Left ventricle myocardium inferior (tissue), 1 donor: ENCODE measurements at places on chromosomes 5 and 9. TPM values are rescaled to one million over a fixed set of nuclear protein-coding genes. Genes with fewer than 3 reads are reported as not detected.

The CCDC180 gene
- total RNA-seq: 2.4 TPM

The FAM78A gene
- 47.3 TPM for total RNA-seq

The PCDHGA11 gene
- total RNA-seq: 3.8 TPM

The HNRNPA0 gene
- total RNA-seq: 13.1 TPM

The PKD2L2 gene
- 0.16 TPM for total RNA-seq

The MSX2 gene
- 2.3 TPM for total RNA-seq

DNA sequence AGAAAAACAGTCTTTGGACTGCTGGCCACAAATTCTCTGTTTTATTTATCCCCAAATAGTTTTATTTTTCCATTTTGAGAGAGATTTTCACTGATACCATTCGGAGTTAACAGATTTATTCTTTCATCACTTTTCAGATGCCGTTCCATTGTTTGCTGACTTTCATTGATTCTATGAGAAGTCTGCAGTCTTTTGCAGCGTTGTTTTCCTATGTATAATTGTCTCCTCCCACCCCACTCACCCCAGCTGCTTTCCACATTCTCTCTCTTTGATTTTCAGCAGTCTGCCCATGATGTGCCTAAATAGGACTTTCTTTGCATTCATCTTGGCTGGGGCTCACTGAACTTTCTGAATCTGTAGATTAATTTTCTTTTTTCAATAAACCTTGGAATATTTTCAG, 107.6 kb downstream of the C9orf50 start:
- no peak for DNase-seq

DNA sequence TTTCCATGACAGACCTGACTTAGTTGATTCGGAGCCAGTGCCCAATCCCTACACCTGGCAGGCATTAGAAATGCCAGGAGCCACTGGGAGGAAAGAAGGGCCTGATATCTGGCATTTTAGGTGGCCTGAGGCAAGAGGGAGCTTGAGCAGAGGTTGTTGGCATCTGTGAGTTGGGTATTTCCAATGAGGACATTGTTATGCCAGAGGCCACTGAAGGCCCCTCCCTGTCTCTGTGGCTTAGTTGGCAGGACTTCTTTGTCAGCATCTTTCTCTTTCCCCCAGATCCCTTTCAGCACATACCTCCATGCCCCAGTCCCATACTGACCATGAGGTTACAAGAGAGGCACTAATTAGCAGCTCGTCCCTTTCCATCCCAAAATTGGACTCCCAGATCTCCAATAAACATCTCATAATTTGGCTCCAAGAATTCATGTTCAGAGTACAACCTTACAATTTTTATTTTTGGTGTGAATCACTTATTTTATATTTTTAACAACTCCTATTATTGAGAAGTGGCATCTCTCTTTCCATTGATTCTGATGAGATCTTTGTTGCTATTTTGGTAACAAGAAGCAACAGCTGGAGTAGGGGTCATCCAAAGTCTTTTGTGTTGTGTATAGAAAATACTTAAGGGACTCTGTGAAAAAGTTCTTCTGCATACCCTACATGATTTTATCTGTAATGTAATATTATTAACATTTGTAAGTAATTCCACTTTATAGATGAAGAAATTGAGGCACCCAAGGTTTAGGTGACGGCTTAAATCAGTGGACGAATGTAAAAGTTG, 68.6 kb upstream of the MAP3K1 start:
- no peak for DNase-seq

DNA sequence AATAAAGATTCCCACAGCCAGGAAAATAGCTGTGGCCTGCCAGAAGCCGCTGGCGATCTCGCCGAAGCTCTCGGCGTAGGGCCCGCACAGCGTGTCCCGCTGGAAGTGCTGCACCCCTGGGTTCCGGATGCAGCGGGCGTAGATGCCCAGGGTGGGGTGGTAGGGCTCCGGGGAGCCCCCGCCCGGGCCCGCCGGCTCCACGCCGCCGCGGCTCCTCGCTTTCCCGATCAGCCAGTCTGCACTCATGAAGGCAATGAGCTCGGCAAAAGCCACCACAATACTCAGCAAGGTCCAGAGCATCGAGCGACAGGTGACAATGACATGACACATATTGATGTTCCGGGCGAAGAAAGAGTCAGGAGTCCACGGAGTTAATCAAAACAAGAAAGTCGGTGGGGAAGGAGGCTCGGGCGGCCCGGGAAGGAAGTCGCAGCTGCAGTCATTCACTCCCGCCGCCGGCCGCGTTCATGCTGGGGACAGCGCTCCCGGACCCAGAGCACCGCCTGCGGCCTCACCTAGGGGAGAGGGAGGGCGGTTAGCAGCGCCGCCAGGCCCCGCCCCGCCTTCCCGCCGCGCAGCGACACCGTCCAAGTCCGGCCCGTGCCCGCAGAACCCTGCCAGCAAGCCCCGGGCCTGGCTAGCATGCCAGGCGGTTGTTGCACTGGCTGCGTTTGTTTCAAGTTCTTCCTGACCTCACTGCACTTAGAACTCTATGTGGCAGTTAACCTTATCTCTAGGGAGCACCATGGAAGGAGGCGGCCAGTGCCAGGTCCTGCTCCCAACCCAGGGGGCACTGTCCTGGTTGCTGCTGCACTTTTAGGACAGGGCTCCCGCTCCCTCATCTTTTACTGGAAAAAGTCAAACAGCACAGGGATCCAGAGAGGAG, 138.4 kb downstream of the LHFPL2 start:
- DNase-seq: peak; percentile 81

- peak; percentile 14 for DNase-seq
These were observed 366 bp downstream of the EPB41L4A start for GRCh38 chr5:112418659-112419163.

- DNase-seq: peak; percentile 74
These were observed 12.7 kb downstream of the CSF2 start for GRCh38 chr5:132086277-132086794.

GRCh38 chr5:146660376-146660960, 144.5 kb upstream of the GPR151 start:
- DNase-seq: no peak

- no peak for DNase-seq
These were observed 36.2 kb upstream of the TTC1 start for GRCh38 chr5:159972538-159973362.

DNA sequence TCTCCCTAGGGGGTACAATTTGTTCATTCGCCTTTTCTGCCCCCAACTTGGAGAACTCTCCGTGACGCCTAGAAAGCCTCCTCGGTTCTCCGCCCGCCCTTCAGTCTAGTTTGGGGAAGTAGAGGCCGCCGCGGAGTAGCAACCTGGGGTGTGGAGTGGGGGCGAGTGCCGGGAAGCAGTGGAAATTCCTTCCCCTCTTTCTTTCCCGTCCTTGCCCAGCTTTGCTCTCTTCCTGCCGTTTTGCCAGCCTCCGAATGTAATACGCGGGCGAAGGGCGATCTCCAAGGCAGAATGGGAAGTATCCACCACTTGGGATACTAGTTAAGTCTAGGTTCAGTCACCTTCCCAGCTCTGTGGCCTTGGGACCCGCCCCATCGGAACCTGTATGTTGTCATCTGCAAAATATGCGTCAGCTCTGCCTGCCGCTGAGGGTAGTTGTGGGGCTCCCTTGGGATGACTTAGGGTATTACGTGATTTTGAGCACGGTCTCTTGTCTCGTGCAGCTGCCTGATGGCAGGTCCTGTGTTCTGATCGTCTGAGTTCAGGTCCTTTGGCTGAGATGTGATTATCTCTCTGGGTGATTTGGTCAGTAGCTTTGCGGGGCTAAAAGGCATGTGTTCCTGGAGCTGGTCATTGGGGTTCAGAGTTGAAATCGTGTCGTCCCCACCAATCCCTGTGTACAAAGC, 724 bp downstream of the PAM start:
- DNase-seq: peak; percentile 46

DNA sequence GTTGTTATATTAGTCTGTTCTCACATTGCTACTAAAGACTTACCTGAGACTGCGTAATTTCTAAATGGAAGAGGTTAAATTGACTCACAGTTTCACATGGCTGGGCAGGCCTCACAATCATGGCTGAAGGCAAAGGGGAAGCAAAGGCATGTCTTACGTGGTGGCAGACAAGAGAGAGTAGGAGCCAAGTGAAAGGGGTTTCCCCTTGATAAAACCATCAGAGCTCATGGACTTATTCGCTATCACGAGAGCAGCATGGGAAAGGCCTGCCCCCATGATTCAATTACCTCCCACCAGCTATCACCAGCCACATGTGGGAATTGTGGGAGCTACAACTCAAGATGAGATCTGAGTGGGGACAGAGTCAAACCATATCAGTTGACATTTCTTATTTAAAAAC, 374.5 kb upstream of the RORB start:
- DNase-seq: no peak

DNA sequence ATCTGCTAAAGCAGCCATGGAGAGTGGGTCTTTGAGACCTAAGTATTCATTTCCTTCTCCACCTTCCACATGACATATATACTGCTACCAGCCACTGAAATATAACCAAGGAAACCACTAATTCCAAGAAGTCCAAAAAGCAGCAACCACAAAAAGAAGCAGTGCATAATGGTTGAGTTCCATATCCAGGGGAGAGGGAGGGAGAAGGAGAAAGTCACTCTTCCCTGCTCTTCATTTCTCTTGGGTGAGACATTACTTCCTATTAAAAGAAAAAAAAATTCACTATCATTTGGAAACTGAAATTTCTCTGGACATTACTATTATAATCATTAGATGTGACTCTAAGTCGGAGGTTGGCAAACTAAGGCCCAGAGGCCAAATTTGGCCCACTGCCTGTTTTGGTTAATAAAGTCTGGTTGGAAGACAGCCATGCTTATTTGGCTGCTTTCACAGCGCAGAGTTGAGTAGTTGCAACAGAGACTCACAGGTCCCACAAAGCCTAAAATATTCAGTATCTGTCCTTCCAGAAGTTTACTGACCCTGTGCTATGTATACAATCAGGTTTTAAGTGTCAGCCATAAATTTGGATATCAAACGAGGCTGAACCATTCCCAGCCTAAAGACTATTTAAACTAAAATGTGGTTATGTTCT, 168.6 kb downstream of the MPDZ start:
- peak; percentile 23 for DNase-seq

DNA sequence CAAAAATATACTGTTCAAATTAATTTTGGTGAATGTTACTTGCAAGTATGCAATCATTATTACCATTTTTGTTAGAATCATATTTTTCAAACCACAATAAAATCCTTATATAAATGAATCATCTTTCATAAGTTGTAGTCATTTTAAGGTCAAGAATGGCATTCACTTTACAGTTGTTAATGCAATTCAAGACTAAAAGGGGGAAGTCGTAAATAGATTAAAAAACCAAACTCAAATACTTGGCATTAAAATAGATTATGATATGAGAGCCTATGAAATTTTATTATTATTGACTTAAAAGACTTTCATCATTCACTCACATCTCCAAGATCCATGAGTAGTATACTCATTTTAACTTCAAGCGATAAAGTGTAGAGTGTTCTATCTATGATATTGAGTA, 11.6 kb downstream of the CDH9 start:
- DNase-seq: no peak

DNA sequence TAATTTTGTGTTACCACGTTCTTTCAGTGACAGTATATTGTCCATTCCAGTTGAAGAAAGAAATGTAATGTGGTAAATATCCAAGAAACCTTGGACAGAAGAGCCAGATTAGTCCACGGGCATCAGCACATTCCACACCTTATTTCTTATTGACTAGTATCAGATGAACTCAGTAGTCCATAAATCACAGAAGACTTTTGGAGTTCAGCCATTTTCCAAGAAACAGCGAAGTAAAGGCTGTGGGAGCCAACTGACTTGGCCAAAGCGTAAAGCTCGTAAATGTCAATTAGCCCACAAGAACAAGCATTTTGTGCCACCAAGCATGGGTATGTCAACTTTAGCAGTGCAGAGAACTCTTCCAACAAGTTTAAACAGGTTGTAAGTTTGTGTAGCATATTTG, 60.2 kb upstream of the STARD4 start:
- DNase-seq: no peak

DNA sequence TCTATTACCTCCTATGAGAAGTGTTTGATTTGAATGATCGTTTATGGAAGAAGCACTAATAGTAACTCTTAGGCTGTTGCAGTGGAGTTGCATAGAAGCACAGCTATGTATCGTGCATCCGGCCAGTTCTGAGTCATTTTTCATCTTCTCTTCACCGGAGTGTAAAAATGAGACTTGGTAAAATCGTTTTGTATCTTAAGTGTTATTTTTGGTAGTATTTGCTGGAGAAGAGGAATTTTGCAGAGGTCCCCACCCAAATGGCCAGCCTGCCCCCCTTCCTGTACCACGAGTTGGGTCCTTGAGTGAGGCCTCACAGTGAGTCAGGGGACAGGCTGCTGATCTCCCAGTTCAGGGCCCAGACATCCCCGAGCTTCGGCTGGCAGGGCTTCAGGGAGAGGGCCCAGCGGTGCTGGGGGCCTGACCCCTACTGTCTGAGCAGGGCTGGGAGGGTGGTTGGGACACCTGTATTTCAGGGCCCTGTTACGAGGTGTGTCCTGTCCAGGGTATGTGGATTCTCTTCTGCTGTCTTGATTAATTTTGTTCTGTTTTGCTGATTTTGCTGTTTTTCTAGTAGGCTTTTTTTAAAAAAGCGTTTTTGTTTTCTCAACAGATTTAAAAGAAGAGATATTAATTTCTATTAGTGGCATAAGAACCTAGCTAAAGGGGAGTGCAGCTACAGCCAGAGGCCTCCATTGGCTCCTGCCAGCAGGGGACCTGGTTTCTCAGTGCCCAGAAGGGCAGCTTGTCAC, 210.8 kb downstream of the TRIO start:
- no peak for DNase-seq

GRCh38 chr5:10317825-10318682, 10.4 kb upstream of the CMBL start:
- no peak for DNase-seq

DNA sequence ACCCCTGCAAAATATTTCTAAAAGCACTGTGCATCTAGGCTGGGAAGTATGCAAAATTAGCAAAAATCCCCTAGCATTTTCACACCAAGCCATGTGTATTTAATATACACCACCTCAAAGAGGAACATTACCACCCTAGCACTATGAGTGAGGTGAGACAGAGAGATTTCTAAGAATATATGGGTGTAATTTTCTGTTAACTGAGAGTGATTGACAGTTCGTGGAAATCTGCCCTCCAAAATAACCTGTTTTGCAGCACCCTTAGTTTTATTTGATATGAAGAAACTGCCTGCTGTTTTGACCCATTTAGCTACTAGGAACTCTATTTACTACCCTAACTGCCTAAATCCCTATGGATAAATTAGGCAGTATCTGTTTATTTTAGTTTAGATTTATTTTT, 64.2 kb upstream of the CDKN2B start:
- DNase-seq: no peak

GRCh38 chr5:145347026-145347616, 488.0 kb downstream of the PRELID2 start:
- no peak for DNase-seq

- DNase-seq: no peak
These were observed 71.3 kb downstream of the PPARGC1B start for GRCh38 chr5:149801307-149801990.

- no peak for DNase-seq
These were observed 67.1 kb upstream of the CDK20 start for GRCh38 chr9:88041447-88041846.
